ENCODE measurements at places on chromosomes 16 and 17. TPM values are rescaled to one million over a fixed set of nuclear protein-coding genes. Genes with fewer than 3 reads are reported as not detected.
A peak's percentile ranks its signal among the peaks of the same experiment; 100 is the strongest.

RFNG gene
- polyA plus RNA-seq: 38.2 TPM

BLMH gene
- polyA plus RNA-seq: 17.3 TPM

ERBB2 gene
- 40.1 TPM for polyA plus RNA-seq

ITGAX gene
- 148 TPM for polyA plus RNA-seq

CACNA1G gene
- polyA plus RNA-seq: 0.18 TPM

RASL10B gene
- polyA plus RNA-seq: 0.57 TPM

IRX5 gene
- polyA plus RNA-seq: 5.6 TPM

LRRC46 gene
- 9.3 TPM for polyA plus RNA-seq

KRTAP1-5 gene
- polyA plus RNA-seq: not detected

RUNDC3A gene
- 0.70 TPM for polyA plus RNA-seq

RCVRN gene
- polyA plus RNA-seq: 0.24 TPM

SLC9A5 gene
- polyA plus RNA-seq: 2.4 TPM

ABCC3 gene
- 10.3 TPM for polyA plus RNA-seq

- no peak for DNase-seq
Observed at GRCh38 chr17:82241926-82242697, 13.3 kb downstream of the SLC16A3 start.

- no peak for DNase-seq
Observed at GRCh38 chr16:24308200-24308599, 52.1 kb downstream of the CACNG3 start.

DNA sequence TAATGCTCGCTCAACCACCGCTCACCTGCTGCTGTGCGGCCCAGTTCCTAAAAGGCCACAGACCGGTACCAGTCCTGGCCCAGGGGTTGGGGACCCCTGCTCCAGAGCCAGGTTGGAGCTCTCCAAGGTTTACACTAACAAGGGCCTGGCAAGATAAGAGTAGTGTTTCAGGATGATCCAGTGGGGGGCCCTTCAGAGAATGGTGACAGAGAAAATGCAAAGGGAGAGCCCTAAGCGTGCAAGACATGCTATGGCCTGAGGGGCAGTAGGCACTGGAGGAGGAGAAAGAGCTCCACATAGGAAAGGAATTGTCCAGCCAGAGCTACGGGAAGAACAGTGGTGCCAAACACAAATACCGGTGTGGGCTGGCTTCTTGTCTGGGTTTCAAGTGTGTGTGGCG, 233.4 kb downstream of the STX8 start:
- DNase-seq: no peak

- no peak for DNase-seq
Observed at GRCh38 chr16:25580041-25580440, 111.7 kb upstream of the HS3ST4 start.

DNA sequence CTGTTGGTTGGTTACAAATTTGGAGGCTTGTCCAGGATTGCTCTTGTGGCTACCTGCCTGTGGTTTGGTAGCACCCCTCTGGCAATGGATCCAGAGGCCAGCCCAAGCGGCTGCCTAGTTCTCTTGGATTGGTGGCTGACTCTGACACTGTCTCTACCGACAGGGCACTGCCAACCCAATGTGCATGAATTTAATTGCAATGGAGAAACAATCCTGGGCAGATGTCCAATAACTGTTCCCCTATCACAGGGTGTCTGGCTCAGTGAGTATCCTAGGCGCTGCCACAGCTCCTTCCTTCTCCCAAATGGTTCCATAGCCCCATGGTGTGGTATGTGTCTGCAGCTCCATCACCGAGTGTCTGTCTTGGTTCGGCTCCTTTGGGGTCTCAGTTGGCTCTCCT, 19.5 kb downstream of the N4BP1 start:
- DNase-seq: no peak

DNA sequence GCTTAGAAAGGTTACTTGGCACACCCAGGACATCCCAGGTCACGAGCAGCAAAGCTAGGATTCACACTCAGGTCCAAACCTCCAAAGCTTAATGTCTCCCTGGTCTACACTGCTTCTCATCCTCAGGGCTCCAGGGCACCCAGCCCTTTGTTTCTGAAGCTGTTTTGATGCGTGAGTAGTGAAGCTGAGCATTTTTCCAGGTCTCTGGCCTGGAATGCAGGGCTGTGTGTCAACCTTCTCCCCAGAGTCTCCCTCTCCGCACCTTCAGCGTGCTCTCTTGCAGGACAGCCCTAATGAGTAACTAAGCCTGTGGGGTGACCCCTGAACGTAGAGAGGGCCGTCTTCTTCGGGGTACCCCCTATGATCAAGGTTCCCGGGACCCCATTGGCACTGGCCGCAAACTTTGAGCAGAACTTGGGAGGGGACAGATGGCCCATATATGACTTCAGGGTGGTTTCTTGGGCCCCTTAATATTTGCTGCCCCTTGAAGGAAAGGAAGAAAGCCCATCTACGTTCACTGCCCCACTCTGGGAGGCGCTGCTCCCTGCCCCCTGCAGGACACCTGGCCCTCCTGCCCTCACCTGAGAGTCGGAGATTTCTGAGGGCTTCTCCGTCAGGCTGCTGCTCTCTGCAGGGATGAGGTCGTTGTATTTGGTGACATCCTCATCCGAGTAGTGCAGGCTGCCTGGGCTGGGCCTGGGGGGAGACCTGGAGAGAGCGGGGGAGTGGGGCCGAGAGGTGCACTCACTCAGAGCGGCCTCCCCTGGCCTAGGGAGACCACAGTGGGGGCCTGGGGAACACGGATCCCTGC, 36.4 kb upstream of the CDC42EP4 start:
- DNase-seq: no peak

DNA sequence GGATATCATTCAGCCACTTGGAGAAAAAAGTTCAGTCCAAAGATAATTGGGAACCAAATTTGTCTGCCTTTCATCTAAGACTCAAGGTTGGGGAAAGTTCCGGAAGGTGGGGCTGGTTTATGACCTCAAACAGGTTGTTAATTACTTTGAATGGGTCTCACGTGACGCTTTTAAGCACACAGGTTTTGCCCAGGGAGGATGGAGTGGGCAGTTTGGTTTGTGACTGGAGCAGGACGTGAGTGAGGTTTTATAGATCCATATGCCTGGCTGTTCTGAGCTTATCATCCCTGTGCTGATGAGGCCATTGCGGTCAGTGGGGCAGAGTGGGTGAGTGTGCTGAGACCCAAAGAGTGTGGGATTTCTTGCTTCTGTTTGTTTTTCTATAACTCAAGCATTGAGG, 38.7 kb upstream of the GPRC5B start:
- DNase-seq: no peak

GRCh38 chr16:14196011-14196410, 124.9 kb downstream of the MRTFB start:
- DNase-seq: no peak

- DNase-seq: no peak
Observed at GRCh38 chr17:34246446-34246845, 8.6 kb upstream of the CCL2 start.

DNA sequence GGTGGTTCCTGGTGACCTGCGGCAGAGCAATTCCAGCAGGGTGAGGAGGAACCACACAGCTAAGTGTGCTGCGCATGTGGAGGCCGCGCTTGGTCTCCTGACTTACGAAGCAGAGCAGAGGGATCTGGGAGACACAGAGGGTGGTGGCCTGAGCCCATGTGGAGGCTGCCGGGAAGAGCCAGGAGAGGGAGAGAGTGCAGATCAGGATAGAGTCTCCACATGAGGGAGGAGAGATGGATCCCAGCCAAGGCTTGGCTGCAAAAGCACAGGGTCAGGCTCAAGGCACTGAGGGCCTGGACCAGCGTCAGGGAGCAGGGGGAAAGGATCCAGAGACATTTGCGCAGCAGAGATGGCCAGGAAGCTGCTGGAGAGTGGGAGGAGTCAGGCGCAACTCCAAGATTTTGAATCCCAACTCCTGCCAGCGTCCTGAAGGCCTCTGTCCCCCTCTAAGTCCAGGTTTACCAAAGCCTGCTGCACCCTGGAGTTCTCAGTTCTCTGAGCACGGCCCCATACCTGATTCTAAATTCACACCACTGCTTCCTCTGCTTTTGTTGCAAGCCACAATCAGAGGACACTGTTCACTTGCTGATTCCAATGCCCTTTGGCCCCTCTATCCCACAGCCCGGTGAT, 11.3 kb upstream of the MLLT6 start:
- DNase-seq: peak; percentile 95

- DNase-seq: no peak
Observed at GRCh38 chr16:23634461-23635036, 6.6 kb downstream of the PALB2 start.

- no peak for DNase-seq
Observed at GRCh38 chr17:80191192-80191591, 21.4 kb downstream of the CARD14 start.

DNA sequence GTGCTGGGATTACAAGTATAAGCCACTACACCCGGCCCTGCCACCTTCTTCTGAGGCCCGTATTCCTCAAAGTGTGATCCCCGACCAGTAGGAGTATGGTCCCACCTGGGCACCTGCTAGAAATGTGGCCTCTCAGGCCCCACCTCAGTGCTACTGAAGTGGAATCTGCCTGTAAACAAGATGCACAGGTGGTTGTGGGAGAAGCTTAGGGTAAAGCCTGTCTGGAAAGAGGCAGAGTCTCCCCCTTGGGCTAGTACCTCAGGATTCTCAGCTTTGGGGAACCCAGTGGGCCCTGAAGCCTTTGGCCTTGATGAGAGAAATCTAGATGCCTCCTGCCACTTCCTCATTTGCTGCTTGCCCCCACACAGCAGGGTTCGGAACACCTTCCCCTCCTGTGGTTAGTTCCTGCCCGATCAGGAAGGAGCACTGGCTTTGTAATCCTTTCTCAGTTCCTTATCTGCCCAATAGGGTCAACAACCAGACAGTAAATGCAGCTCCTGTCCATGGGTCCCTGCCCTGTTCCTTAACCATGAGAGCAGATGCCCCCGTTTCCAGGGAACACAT, 25.2 kb downstream of the TK2 start:
- DNase-seq: no peak

GRCh38 chr16:14528306-14528705, 101.8 kb downstream of the PARN start:
- DNase-seq: no peak

DNA sequence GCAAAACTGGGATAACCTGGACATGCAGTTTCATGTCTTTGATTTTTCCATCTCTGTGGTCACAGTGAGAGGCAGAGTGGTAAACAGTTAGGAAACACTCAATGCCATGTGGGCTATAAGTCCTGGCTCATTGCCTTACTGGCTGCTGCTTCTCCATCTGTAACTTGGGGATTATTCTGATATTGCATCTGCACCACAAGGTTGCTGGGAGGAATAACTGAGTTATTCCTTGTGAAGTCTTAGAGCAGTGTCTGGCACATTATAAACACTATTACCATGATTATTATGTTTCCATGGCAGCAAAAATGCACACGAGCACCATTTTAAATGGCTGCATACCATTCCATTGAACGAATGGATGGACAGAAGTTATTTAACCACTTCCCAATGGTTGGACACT, 111.7 kb upstream of the CDH5 start:
- DNase-seq: no peak

GRCh38 chr17:80724775-80725266, 180.2 kb downstream of the RPTOR start:
- no peak for DNase-seq

GRCh38 chr16:82400046-82400445, 226.7 kb upstream of the CDH13 start:
- DNase-seq: no peak

GRCh38 chr17:29909236-29910003, 20.6 kb downstream of the SSH2 start:
- DNase-seq: no peak

DNA sequence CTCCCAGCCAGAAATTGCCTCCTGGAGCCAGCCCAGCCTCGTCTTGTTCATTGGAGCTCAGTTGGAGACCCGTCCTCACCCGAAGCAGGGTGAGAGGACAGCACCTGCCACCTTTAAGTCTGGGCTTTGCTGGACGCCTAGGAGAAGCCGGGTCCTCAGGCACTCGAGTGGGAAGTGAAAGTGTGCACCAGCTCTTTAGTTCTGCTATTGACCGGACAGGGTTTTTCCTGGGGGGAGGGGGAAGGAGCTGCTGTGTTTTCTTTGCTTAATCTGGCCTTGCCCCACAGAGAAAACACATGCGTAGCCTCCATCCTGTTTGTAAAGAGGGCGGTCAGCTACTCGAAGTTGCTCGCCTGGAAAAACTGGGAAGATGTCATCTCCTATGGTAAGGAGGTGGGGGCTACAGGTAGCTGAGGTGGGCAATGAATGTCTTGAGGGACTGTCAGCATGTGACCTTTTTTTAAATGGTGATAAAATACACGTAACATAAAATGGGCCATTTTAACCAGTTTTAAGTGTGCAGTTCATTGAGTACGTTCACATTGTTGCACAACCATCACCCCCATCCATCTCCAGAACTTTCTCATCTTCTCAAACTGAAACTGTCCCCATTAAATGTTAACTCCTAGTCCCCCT, 34.4 kb downstream of the CMIP start:
- peak; percentile 18 for DNase-seq

All from lung (tissue), 17 donors.